K562 (cell line): ENCODE measurements at places on chromosomes 11 and 22. TPM values are rescaled to one million over a fixed set of nuclear protein-coding genes. Genes with fewer than 3 reads are reported as not detected.

GRCh38 chr11:72225411-72225951 is 914 bp downstream of the INPPL1 start:
- DNase-seq, result peak; percentile 23
- H3K4me3 ChIP-seq, result peak overlapping the region; percentile 84
- H3K27me3 ChIP-seq, result no peaks in the 10 kb centered on the region
- peak overlapping the region; percentile 88 for H3K27ac ChIP-seq
- peaks cover 44% of the 10 kb centered on the region; the same call in 2 of the 3 replicates for H3K36me3 ChIP-seq
- H3K4me1 ChIP-seq, result peaks cover 64% of the 10 kb centered on the region

PAFAH1B2 gene
- polyA plus RNA-seq, result 34.5 and 36.4 TPM in 2 replicates

- H3K27ac ChIP-seq, result peak overlapping the region; percentile 17; the same call in 1 of the 3 replicates
- peaks cover 9% of the 10 kb centered on the region for H3K4me1 ChIP-seq
- peaks cover 13% of the 10 kb centered on the region for H3K36me3 ChIP-seq
- no peaks in the 10 kb centered on the region for H3K27me3 ChIP-seq
- DNase-seq, result no peak
Measured at GRCh38 chr11:5240458-5240857, 6.2 kb upstream of the HBD start.

- no peaks in the 10 kb centered on the region for H3K27me3 ChIP-seq
- H3K4me1 ChIP-seq, result peaks cover 5% of the 10 kb centered on the region
- no peak overlapping the region for H3K27ac ChIP-seq
- no peaks in the 10 kb centered on the region for H3K36me3 ChIP-seq
- H3K4me3 ChIP-seq, result no peak overlapping the region
- DNase-seq, result no peak
Measured at GRCh38 chr11:5137014-5137413, 1.1 kb downstream of the OR52A5 start.

FAR1 gene
- 42.2 and 43.6 TPM in 2 replicates for polyA plus RNA-seq

KCNK4 gene
- not detected in 2 replicates for polyA plus RNA-seq

DNA sequence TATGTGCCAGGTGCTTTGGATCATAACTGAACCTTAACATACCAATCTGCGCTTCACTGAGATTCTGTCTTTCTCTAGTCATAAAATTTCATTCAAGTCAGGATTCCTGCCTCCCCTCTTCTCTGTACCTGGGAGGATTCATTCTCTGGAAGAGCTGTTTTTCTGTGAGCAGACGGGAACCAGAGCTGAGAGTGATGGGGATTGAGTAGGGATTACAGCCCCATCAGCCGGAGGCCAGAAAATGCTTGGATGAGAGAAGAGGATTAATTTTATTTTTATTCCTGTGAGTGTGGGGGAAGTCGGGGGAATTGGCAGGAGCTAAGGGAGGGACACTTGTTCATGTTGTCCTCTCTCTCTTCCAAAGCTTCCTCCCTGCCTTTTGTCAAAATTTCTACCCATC is 4.7 kb downstream of the STX3 start:
- H3K4me3 ChIP-seq, result no peak overlapping the region
- peaks cover 50% of the 10 kb centered on the region; the same call in 2 of the 3 replicates for H3K36me3 ChIP-seq
- no peak overlapping the region for H3K27ac ChIP-seq
- H3K27me3 ChIP-seq, result no peaks in the 10 kb centered on the region
- DNase-seq, result no peak
- peaks cover 19% of the 10 kb centered on the region for H3K4me1 ChIP-seq

NTM gene
- polyA plus RNA-seq, result not detected in 2 replicates

TSPAN18 gene
- polyA plus RNA-seq, result 0.17 and 0.59 TPM in 2 replicates

MPZL3 gene
- polyA plus RNA-seq, result 0.97 and 1.1 TPM in 2 replicates

CKAP5 gene
- 105 and 116 TPM in 2 replicates for polyA plus RNA-seq

DNA sequence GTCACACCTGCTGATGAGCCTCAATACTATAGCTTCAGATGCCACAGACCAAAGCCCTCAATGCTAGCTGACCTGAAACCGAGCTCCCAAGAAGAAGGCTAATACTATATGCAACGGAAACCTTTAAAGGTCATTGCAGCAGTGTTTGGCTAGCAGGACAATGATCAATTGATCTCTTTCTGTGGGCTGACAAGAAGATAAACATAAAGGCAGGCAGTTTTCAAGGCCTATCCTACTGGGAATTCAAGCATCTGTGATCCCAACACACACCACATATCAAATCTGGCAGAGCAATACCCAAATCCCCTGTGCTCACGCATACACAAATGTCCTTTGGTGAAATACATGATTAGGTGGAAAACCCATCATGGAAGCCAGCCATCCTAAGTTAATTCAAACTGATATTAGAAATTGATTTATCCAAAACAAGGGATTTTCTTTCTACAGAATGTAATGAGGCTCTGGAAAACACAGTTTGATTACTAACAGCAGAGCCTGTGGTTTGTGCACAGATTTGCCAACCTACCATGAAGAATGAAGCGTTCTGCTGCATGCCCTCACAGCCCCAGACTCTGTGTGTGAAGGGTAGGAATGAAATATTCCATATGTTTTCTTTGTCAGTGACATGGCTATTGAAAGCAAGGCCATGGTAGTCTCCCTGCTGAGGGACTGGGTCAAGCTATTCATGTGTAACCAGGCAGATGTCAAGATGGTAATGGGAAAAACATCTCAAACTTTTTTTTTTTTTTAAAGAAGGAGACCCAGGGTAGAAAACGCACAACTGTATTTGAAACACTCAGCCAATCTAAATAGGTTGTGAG is 12.2 kb downstream of the LGR4 start:
- DNase-seq, result no peak
- peaks cover 18% of the 10 kb centered on the region; the same call in 2 of the 3 replicates for H3K4me1 ChIP-seq
- no peak overlapping the region for H3K27ac ChIP-seq
- no peak overlapping the region for H3K4me3 ChIP-seq
- no peaks in the 10 kb centered on the region for H3K27me3 ChIP-seq

GRCh38 chr11:42972741-42973140 is 339.1 kb upstream of the API5 start:
- H3K27ac ChIP-seq, result no peak overlapping the region
- no peaks in the 10 kb centered on the region for H3K27me3 ChIP-seq
- no peaks in the 10 kb centered on the region for H3K4me1 ChIP-seq
- H3K36me3 ChIP-seq, result no peaks in the 10 kb centered on the region

MUC2 gene
- not detected in 2 replicates for polyA plus RNA-seq

DNA sequence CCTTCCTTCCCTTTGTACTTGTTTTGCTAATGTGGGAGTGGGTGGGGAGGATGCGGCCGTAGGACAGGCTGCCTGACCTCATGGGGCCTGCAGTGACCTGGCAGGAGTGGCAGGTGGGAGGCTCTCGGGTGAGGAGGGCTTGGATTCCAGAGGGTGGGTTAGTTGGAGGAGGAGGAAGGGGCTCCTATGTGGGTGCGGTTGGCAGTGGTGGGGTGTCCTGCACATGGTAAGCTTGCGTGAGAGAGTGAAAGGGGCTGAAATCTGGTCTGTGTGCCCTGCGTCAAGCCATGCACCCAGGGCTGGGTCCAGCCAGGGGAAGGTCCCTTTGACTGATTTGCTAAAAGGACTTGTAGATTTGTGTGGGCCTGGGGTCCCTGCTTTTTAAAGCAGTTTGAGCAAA is 90.7 kb upstream of the OR4B1 start:
- H3K36me3 ChIP-seq, result peaks cover 15% of the 10 kb centered on the region; the same call in 2 of the 3 replicates
- H3K27me3 ChIP-seq, result no peaks in the 10 kb centered on the region
- DNase-seq, result no peak
- H3K4me1 ChIP-seq, result no peaks in the 10 kb centered on the region; the same call in 2 of the 3 replicates
- H3K27ac ChIP-seq, result no peak overlapping the region

OR5P2 gene
- not detected in 2 replicates for polyA plus RNA-seq

DNA sequence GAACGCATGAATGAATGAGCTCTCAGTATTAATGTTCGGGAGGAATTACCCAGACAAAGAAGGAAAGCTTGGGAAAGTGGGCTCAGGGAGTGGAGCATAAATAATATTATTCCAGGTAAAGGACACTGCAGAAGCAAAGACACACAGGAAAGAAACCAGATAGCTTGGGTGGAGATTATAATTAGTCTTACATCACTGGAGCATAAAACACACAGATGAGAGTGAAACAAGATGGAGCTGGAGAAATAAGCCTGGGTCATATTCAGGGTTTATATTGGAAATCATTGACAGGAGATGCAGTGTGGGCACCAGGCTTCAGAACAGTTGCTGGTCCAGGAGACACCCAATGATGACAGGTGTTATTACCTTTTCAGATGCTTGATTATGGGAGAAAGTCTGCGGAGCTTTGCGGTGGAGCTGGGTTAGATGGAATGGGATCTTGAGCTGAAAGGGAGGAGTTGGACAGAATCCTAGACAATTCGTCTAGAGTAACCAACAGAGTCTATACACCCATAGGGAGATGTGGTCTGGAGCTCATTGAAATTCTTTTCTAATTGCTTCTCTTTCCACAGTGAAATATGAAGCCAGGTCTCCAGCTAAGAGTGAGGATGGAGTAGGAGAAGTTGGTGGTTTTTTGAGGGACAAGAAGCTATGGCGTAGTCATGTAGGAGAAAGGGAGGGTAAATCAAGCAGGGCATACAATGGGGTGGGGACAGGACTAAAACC is 227.2 kb downstream of the FAM76B start:
- no peaks in the 10 kb centered on the region; the same call in 1 of the 2 replicates for H3K27me3 ChIP-seq
- no peaks in the 10 kb centered on the region for H3K36me3 ChIP-seq
- no peak overlapping the region for H3K4me3 ChIP-seq
- no peak overlapping the region for H3K27ac ChIP-seq

DNA sequence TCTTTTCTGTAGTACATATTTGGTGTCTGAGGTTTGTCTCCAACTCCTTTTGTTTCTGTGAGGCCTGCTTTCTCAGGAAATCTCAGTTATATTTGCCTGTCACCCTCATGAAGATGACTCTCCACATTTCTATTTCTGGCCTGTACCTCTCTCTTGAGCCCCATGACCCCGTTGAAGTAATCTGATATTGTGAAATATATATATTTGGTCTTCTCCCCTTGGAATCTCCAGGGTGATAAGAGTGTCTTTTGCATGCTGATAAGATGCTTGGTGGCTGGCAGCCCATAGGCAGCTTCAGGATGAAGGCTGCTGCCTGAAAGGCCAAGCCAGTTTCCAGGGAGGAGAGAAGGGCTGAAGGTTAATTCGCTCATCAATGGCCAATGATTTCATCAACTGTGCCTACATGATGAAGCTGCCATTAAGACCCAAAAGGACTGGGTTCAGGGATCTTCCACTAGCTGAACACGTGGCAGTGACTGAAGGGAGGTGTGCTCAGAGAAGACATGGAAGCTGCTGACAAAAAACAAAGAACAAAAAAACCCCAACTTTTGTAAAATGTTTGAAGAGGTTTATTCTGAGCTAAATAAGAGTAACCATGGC is 67.4 kb downstream of the MICAL2 start:
- no peaks in the 10 kb centered on the region for H3K27me3 ChIP-seq
- no peak overlapping the region for H3K4me3 ChIP-seq
- H3K4me1 ChIP-seq, result peaks cover 66% of the 10 kb centered on the region
- no peaks in the 10 kb centered on the region; the same call in 1 of the 3 replicates for H3K36me3 ChIP-seq
- DNase-seq, result no peak

GRCh38 chr22:44919691-44920090 is 90.1 kb downstream of the PHF21B start:
- H3K4me1 ChIP-seq, result no peaks in the 10 kb centered on the region; the same call in 1 of the 2 replicates
- no peaks in the 10 kb centered on the region for H3K36me3 ChIP-seq
- no peak for DNase-seq
- no peak overlapping the region for H3K27ac ChIP-seq
- H3K27me3 ChIP-seq, result peaks cover 51% of the 10 kb centered on the region

DNA sequence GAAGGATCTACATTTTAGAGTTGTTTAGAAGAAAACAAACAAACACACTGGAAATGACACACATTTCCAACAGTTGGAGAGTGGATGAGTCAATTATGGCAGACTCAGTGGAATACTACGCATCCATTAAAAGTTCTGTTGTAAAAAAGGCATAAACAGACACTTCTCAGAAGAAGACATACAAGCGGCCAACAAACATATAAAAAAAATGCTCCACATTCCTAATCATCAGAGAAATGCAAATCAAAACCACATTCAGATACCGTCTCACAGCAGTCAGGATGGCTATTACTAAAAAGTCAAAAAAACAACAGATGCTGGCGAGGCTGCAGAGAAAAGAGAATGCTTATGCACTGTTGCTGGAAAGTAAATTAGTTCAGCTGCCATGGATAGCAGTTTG is 298.2 kb downstream of the DDX10 start:
- H3K27ac ChIP-seq, result no peak overlapping the region
- H3K4me3 ChIP-seq, result no peak overlapping the region
- no peak for DNase-seq

- no peaks in the 10 kb centered on the region for H3K27me3 ChIP-seq
- no peak overlapping the region for H3K27ac ChIP-seq
- H3K36me3 ChIP-seq, result no peaks in the 10 kb centered on the region; the same call in 2 of the 3 replicates
- DNase-seq, result no peak
- H3K4me3 ChIP-seq, result no peak overlapping the region
Measured at GRCh38 chr22:50123119-50123518, 33.3 kb downstream of the MOV10L1 start.

OR2AG1 gene
- 0.05 TPM in 1 of 2 replicates, not detected in the other for polyA plus RNA-seq

DNA sequence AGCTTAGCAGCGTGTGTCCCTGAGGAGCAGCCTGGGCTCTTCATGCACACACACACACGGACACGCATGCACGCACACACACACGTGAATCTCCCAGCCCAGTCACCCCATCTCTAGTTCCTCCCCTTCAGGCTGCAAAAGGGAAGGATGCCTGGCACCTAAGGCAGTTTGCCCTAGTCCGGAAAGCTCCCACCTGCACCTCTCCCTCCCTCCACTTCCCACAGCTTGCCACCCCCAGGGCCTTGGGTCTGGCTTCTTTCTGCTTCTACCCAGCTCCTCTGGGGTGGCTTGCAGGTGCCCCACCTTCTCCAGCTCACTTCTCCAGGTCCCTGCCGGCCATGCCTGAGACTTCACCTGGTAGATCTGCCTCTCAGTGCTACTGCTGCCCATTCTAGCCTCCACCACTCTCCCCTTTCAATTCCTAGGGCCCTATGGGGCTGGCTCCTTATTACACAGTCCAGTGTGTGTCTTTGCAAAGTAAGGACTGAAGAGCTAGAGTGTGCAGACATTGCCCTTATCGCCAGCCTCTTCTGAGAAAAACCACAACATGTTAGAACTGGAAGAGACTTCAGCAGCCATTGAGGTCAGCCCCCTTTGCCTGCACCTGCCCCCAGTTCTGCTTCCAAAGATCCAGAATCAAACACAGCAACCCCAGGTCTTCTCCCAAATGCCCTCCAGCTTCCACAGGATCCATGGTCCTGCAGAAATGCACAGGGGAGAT is 33.5 kb upstream of the CHST1 start:
- H3K27me3 ChIP-seq, result peaks cover 69% of the 10 kb centered on the region
- H3K36me3 ChIP-seq, result no peaks in the 10 kb centered on the region
- H3K4me1 ChIP-seq, result peaks cover 5% of the 10 kb centered on the region; the same call in 1 of the 2 replicates
- no peak overlapping the region for H3K4me3 ChIP-seq
- no peak overlapping the region for H3K27ac ChIP-seq
- DNase-seq, result no peak

DNA sequence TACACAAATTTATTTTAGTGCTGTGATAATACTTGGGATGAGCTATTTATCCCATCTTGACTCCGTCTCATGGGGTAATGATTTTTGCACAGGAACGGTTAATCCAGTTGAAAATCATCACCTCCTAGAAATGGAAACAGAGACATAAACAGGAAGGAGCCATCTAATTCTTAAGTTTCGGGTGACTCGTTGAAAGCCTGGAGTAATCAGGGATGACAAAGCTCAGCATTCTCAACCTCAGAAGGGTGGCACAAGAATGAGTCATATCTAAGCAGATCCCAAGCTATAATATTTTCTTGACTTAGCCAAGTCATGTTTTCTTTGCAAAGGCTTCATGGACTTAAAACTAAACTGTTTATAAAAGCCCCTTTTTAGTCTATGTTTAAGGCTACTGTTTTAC is 280.8 kb upstream of the CCDC90B start:
- no peak for DNase-seq
- no peak overlapping the region for H3K27ac ChIP-seq
- no peaks in the 10 kb centered on the region for H3K36me3 ChIP-seq

- no peaks in the 10 kb centered on the region for H3K36me3 ChIP-seq
- H3K4me1 ChIP-seq, result peaks cover 26% of the 10 kb centered on the region
- H3K4me3 ChIP-seq, result no peak overlapping the region
- no peak overlapping the region for H3K27ac ChIP-seq
- no peak for DNase-seq
Measured at GRCh38 chr22:31118046-31118820, 4.5 kb upstream of the INPP5J start.
